ENCODE measurements at places on chromosomes 4 and X.

DNA sequence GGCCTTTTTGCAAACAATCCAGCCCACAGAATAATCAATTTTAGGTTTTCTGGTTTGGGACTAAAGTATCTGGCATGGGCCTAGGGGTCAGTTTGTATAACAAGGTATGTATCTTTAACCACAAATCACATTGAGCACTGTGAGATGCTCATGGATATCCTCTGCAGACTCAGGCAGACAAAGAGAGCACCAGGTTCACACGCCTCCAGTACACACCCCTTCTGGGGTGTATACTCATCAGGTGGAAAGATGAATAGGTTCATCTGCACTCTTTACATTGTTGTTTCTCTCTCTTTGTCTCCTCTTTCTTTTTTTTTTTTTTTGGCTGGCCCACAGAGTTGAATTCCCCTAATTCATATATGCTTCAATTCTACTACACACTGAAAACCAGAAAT, 21.1 kb downstream of the TEC start:
- DNase-seq = no peak

GRCh38 chr4:148831945-148832344, 389.7 kb upstream of the NR3C2 start:
- no peak for DNase-seq

GRCh38 chr4:168612450-168613135, 115.7 kb downstream of the PALLD start:
- no peak for DNase-seq

DNA sequence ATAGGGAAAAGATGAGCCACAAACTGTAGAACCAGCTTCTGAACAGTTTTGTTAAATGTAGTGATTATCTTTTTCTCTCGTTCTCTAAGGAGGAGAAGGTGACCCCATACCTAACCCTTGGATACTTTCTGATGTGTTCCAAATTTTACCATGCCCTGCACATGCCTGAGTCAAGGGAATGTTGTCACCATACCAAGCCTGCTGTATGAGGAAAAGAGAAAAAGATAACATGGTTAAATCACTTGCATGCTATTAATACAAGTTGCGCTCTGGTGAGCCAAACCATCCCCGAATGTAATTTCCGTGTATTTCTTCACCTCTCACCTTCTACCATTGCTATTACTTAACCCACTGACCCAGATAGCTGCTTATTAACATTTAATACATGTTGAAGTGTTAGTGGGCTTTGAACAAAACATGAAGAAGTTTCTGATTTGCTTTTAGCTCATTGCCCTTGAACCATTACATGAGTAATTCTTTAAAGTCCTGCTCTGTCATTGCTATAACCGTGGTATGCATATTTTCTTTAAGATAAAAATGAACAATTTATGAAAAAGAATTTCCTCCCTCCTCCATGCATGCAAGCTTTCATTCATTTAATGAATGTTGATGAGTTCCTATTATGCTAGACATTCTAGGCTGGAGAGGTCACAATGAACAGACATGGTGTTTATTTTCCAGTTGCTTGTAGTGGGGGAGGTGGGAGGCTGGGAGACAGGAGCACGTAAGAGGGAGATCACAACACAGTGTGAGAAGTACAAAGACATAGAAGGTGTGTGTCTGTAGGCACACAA, 13.6 kb upstream of the KIT start:
- no peak for DNase-seq

DNA sequence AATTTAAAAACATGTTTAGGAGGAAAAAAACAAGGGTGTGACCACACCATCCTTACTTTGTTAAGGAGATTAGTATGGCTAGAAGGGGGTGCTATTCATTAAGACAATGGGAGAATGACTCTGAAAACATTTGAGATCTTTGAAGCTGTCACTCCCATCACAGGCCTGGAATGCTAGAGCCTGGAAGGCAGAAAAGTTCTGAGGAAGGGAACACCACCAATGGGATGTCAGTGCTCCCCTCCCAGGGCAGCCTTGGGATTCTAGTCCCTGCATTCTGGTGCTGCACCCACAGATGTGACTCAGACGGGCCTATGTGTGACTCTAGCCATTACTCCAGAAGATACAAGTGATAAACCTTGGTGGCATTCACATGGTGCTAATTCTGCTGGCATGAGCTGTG, 162.2 kb upstream of the ANXA10 start:
- no peak for DNase-seq

GRCh38 chrX:47489507-47490275, 6.7 kb upstream of the ZNF41 start:
- no peak for DNase-seq

DNA sequence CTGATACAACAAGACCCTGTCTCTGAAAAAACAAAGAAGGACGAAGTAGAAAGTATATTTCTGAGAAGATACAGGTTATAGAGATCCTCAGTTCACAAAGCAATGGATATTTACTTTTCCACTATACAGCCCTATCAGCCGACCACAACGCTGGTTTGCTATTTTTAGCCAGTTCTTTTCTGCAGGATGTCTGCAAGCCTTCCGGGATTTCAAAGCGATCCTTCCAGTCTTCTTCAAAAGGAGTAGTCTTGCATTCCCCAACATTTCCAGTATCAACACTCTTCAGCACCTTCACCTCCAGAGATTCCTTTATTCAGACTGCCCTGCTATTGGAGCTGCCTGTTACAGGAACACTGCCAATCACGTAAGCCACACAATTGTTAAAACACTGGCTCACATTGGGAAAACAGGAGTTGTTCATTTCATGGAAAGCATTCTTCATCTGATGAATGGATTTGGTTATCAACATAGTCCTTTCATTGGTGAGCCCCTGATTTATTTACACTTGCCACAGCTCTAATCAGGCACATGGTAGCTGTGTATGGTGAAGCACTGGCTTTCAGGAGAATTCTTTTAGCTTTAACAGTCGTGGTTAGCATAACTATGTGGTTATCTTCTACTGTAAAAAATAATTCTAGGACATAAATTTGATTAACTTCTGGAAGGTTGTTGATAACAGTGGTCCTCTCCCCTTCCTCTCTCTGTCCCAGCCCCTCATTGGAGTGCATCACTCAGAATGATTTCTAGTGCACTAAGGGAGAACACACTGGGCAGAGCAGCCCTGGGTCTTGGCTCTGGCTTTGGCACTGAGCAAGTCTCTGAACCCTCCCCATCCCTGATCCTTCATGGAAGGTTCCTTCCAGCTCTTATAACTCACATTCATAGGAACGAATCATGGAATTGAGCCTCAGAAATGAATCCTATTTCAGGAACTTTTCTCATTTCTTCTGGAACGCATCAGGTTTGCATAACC, 109.9 kb upstream of the SORBS2 start:
- DNase-seq = no peak

- no peak for DNase-seq
These were observed 1.9 kb downstream of the TSPYL2 start for GRCh38 chrX:53084043-53084570.

DNA sequence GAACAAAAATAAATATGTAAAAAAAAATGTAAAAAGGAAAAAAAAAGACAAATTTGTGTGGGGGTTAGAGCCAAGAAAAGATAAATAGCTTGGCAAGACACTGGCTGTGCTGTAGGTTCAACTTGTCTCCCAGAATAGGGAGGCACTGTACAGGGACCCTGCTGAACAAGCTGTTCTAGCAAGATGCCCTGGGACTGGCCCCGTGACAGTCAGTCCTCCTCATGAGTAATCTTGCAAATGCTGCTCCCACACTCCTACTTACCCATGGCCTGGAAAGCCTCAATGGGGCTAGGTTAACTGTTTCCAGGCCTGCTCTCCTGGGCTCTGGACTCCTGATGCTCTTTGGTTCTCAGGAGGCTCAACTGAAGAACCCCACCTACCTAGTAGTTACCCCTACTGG, 106.8 kb downstream of the ATG4A start:
- no peak for DNase-seq

Measured in MV-4-11 (cell line).